ENCODE measurements at places on chromosomes 1 and 21.
A peak's percentile ranks its signal among the peaks of the same experiment; 100 is the strongest.

DNA sequence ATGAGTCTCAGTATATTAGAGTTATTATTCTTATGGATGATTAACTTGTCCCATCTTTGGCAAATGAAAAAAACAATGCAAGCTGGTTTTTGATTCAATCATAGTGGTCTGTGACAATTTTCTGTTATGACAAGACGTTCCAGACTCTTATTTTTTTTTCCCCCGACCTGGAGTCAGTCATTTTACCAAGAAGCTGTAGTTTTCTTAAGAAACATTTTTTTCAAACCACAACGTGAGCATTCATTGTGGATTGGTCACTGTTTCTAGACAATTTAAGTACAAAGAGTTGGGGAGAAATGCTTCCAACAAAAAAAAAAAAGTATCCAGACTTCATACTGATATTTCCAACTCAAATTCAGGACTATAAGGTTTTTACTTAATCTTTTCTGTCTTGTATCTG, 8.0 kb upstream of the ANGPTL3 start:
- no peak for DNase-seq

GRCh38 chr1:41656068-41656467, 171.6 kb upstream of the EDN2 start:
- DNase-seq, result no peak

- no peak for DNase-seq
These were observed 254.4 kb downstream of the FAF1 start for GRCh38 chr1:50705699-50706098.

- no peak for DNase-seq
These were observed 678.2 kb downstream of the ADGRL2 start for GRCh38 chr1:82478916-82479315.

- DNase-seq, result peak; percentile 62
These were observed 648 bp upstream of the ADAR start for GRCh38 chr1:154608397-154609270.

DNA sequence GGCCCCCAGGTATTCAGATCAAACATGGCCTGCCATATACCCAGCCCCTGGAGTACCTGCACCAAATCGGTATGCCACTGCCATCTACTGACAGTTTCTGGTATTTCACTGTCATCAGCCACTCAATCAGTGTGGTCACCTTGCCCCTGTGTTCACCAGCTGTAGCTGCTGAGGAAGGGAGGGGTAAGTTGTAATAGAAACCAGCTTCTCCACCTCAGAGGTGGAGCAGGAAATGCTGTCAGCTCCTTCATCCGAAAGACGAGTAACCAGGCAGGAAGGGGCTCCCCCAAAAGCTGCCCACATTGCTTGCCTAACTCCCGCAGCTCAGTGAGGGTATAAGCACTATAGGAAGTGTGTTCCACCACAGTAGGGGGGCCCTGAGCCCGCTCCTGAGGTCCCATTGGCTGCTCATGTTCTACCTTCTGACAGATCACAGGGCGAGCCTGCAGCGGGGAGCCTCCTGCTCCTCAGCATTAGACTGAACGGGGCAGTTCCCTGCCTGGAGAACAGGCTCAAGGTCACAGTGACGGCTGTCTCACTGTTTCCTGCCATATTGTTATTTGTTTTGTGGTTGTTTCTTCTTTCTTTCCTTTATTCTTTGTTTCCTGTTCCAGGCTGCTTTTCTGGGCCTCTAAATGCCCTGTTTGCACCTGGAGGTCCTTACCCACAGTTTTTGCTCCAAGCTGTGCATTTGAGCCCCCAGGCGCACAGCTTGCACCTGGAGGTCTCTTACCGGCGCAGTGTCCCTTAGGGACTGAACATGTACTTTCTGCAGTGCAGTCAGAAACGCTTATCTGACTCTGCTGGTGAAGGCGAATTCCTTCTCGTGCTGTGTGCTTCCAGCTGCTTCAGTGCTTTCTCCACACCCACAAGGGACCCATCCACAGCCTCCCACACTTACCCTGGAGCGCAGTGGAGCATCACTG, 1638.3 kb downstream of the MRPL39 start:
- DNase-seq, result peak; percentile 82

GRCh38 chr21:15455819-15456462, 273.8 kb upstream of the USP25 start:
- no peak for DNase-seq

DNA sequence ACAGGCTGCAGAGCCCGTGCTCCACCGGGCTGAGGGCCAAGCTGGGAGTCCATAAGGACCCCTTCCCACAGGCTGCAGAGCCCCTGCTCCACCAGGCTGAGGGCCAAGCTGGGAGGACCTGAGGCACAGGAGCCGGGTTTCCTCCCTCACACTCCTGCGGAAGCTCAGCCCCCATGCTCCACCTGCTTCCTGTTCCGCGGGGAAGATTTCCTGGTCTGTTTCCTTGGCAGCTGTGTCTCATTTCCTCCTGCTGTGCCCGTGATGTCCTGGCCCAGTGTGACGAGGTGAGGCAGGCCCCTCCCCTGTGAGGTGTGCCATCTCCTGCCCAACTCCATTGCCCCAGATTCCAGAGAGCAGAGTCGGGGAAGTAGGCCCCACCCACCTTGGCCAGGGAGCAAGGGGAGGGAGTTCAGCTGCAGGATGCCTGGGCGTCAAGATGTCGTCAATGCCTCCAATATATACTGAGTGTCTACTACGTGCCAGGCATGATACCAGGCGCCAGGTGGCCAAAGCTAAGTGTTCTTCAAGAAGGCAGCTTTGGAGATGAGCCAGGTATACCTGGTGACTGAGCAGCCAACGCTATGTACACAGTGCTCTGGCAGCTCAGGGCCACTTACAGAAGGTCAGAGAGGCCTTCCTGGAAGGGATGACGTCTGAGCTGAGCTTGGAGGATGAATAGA, 58.8 kb downstream of the NAV1 start:
- no peak for DNase-seq

GRCh38 chr1:150661156-150661555, 31.7 kb upstream of the ENSA start:
- DNase-seq, result no peak

DNA sequence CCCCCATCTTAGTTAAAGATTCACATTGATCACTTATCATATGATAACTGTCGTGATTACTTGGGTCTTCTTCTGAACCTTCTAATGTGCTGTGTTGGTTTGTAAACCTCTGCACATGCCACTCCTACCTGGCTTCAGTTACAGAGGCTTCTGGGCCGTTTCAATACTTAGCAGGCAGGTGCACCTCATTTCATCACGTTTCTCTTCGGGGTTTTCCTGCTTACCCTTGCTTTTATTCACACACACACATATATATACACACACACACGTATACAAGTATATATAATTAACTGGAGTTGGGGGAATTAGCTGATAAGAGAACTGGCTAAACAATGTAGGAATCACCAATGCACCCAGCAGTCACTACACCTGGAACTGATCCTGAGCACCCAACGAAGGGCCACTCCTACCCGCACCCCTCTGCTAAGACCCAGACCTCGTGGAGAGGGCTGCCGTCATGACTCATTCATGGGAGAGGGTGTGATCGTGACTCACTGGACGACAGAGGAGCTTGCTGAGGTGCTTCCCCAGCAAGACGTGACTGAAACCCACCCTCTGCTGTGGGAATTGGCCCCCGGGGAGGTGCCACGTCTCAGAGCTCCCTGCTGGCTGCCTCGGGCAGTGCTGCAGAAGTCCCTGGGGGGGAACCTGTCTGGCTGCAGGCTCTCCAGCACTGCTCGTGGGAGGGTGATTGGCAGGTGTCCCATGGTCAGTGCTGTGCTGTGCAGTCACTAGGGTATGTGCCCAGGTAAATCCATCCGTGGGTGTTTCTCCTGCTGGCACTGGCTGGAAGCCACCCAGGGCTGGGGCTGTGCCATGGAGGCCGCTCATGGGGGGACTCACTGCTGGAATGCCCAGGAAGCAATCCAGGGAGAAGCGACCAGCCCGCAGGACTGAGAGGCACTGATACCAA, 166.6 kb downstream of the DYRK1A start:
- DNase-seq, result no peak

- no peak for DNase-seq
These were observed 4.3 kb downstream of the SERTAD4 start for GRCh38 chr1:210236840-210237409.

- no peak for DNase-seq
These were observed 96.8 kb downstream of the XPR1 start for GRCh38 chr1:180728472-180729106.

DNA sequence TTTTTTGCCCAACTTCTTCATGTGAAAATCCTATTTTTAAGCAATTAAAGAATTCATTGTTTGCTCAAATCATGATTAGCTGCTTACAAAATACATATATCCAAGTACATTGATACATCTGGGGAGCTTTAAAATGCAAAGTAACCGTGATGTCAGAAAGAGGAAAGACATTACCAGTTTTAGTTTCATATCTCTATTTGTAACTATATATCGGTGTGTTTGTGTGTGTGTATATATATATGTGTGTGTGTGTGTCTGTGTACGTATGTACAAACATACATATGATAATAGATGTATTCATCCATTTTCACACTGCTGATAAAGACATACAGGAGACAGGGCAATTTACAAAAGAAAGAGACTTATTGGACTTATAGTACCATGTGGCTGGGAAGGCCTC, 310.1 kb downstream of the DPYD start:
- no peak for DNase-seq

DNA sequence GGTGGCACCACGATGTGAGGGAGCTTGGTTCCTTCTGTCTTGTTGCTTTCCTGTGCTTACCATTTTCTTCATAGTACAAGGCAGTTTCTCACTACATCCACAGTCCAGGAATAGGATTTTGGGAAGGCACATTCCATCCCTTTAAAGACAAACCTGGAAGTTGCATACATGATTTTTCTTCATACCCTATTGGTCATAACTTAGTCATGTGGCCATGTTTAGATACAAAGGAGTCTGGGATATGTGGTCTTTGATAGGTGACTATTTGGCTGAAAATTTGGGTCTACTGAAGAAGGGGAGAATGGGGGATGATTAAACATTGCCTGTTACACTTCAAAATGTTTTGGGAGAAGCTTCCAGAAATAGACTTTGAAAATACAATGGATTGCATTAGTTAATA, 7.0 kb downstream of the DYRK1A start:
- DNase-seq, result no peak

DNA sequence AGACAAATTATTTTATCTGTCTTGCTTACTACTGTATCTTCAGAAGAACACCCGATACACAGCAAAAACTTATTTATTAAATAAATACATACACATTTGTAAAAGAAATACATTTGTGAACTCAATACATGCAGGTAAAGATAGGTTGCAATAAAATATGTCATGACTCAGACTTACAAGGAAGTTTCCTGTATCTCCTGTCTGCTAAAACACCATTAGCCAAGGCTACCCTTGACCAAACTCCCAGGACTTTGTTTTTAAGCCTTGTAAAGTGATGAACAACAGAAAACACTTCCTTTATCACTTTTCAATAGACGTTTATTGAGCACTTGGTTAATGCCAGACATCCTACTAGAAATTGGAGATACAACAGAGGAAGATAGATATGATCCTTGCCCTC, 56.5 kb upstream of the HSD17B7 start:
- no peak for DNase-seq

DNA sequence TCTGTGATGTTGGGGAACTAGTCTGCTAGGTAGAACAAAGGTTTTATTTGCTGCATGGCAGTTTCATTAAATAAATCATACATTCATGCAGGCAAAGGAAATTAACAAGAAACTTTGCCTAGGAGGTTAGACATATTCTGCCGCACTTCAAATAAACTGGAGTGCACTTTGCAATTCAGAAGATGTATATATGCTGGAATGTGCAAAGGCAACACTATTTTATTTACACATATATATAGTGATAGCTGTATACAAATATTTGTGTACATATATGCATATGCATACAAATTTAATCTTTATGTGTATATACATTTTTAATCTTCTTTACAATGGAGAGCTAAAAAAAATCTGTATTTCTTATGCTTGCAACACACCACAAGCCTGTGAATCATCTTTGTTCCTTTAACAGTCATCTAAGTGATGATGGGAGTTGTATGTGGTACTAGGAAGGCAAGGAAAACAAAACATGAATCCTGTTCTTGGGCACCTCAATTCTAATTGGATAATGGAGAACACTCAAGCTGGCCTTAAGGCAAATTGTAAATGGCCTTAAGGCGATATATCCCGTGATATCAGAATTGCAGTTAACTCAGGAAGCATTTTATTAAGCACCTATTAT, 605.8 kb upstream of the CAMK1G start:
- no peak for DNase-seq

GRCh38 chr1:218323568-218324225, 21.4 kb upstream of the TGFB2 start:
- DNase-seq, result no peak

DNA sequence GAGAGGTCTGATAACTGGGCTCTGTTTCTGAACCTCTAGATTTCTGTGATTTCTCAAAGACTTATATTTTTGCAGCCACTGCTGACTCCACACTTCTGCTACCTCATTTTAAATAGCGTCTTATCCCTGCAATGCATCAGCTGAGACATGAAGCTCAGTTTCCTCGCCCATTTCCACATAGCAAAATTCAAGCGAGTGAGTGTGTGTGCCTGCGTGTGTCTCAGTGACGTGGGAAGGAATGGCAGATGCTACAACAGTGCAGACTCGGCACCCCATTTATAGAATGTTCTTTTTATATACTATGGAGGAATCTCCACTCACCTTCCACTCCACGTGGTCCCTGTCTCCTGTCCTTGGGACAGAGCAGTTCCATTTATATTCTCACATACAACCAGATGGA, 35.7 kb downstream of the ZMYND12 start:
- no peak for DNase-seq

GRCh38 chr1:162070825-162071224, 1.3 kb downstream of the NOS1AP start:
- DNase-seq, result no peak

DNA sequence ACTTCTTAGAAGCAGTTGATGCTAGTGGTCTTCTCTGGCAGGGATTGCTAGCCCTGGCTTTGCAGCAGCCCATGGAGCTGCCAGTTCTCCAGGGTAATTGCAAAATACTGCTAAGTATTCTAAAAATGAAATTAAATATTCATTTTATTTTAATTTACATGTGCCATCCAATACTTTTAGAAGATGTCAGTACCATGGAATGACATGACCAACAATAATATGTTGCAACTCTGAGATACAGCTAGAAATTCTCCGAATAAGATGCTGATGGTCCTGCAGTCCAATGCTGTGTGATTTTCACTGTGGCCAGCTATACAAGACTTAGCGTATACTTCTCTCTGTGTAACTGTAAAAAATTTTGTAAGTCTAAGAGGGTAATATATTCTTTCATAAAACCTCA, 20.0 kb upstream of the WARS2 start:
- no peak for DNase-seq

All from activated naive CD8-positive, alpha-beta T cell treated with anti-CD3 and anti-CD28 coated beads, Interleukin-2, amount 10 ng/mL, durations not matched to agents 7 days and 5 days (primary cell).